ENCODE measurements at places on chromosomes 16 and 17.

DNA sequence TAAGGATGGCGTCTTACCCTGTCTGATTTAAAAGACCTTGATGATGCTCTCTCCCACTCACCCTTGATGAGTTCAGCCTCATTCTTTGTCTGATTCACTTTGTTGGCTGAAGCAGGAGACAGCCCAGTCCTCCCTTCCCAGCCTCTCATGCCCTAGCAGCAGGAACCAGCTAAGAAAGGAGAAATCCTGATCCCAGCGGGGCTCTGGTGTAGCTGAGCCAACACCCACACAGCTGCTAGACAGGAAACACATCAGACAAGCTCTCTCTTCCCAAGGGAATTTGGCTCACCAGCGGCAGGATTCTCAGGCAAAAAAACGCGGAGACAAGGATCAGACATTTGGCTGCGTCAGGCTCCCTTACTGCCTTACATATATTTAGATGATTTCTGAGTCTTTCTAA, 211.5 kb downstream of the CDH11 start:
- DNase-seq: no peak

DNA sequence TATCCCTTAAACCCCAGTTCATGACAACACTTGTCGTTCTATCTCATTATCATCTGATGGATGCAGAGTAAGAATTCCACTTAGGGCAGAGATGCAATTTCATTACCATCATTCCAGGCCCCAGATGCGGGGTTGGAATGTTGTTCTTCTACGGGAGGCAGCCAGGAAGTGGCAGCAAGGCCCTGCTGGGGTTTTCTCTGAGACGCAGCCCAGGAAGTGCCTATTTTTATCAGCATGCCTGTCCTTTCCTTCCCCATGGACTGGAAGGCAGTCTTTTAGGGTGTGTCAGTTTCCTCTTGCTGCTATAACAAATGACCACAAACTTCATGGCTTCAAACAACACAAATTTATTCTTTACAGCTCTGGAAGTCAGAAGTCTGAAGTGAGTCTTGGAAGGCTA, 246.6 kb upstream of the DYNLRB2 start:
- DNase-seq: no peak

DNA sequence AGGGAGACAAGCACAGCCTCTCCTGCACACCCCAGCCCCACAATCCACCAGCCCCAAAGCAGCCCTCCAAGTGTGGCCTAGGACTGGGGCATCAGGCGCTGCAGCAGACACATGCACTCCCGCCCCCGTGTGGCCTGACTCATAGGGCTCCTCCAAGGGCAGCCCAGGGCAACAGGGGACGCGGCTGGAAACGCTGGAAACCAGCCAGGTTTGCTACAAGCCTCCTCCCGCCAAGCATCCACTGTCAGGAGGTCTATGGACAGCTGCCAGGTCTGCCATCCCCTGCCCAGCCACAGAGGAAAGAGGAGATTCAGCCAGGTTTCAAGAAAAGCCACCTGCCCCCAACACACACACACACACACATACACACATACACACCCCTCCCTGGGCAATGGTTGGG, 25.8 kb downstream of the SRCIN1 start:
- DNase-seq: no peak

DNA sequence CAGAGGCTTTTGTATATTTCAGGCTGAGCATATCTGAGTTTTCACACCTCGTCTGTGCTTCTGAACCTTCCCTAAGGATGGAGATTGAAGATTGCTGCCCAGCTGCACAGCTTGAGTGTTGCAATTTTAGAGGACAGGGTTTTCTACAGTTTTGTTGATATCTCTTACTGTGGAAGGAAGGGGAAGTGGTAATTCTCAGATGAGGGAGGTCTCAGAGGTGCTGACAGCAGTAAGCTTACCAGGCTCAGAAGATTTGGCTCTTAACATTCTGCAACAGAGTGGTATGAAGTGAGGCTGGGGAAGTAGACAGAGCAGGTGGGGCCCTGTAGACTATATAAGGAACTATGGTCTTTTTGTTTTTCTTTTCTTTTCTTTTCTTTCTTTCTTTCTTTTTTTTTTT, 45.8 kb upstream of the ARHGAP17 start:
- DNase-seq: peak; percentile 68

DNA sequence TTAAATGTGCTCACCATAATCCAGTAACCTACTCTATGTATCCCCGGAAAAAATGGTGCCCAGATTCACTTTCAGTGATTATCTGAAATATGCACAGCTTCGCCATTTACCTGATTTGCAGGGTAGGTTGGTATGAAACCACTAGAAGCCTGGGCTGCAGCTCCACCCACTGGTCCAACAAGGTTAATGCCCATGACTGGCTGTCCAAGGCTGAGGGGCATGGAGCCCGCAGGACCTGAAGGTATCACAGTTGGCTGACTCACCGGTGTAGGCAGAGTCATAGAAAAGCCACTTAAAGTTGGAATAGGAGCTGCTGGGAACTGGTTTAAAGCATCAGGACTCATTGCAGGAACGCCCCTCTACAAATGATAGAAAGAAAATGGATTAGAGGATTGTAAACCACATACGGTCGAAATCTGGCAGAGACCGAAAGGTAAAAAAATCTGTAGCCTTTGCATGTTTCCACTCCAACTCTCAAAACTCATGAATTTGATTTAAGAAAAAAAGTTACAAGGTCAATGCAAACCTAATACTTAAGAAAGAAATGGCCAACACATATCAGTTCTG, 38.6 kb downstream of the SYNRG start:
- DNase-seq: peak; percentile 48

GRCh38 chr16:31696968-31697743, 169.5 kb downstream of the AHSP start:
- no peak for DNase-seq

DNA sequence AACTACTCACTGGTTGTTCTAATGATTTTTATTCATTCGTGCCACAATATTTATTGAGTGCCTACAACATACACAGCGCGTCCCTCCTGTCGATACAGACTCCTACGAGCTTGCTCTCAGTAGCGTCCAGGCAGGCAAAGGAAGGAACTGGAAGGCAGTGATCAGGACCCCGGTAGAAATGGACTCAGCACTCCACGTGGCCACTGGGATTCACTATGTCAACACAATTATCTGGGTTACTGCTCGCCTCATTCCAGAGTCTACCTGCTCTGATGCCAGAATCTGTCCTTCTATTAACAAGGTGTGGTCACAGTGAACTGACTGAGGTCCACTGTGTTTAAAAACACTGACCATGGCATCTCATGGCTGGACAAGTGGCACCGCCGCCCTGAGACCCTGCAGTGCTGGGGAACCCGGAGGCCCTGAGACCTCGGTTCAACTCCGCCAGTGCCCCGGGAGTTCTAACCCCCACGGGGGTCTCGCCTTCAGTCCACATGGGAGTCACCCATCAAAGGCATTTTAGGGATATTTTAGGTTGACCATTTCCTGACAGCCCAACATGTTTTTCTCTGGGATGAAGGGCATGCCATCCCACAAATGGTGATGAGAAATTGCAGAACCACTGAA, 71.4 kb downstream of the ZFHX3 start:
- DNase-seq: no peak

DNA sequence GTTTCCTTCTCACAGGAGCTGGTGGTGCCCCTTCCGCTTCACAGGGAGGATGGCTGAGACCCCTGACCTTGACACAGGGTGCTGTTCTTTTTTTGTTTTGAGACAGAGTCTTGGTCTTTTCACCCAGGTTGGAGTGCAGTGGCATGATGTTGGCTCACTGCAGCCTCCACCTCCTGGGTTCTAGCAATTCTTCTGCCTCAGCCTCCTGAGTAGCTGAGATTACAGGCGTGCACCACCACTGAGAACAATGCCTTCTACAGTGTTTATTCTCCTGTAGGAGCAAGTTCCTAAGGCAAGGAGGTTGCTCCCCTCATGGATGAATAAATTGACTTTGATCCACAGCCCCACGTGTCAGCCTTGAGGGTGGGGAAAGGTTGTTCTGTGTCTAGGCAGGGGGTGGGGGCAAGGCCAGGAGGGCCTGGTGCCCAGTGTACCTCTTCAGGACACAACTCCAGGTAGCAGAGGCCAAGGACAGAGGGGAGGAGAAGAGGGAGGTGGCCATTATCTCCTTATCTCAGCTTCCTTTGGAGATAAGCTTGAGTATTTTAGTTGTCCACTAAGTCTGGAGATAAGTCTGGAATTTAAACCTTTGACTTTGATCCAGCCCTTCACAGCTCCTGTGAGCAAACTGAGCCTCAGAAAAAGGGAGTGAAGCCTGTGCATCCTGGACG, 159.4 kb downstream of the SEC14L1 start:
- DNase-seq: no peak

DNA sequence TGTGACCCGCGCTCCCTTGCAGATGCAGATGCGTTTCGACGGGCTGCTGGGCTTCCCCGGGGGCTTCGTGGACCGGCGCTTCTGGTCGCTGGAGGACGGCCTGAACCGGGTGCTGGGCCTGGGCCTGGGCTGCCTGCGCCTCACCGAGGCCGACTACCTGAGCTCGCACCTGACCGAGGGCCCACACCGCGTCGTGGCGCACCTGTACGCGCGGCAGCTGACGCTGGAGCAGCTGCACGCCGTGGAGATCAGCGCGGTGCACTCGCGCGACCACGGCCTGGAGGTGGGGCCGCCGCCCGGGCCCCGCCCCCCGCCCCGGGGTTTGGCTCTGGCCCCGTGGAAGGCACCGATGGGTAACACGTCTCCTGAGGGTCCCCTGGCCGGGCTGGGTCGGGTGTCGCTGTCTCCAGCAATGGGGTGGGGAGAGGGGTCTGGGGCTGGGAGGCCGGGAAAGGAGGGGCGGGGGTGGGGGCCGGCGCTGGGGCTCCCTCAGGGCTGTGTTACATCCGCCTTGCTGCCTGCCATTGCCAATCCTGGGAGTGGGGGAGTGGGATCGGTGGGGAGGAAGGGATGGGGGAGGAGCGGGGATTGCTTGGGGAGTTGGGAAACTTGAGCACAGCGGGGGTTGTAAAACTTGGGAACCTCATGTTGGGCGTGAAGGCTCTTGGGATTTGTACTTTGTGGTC, 737 bp downstream of the NUDT16L1 start:
- peak; percentile 88 for DNase-seq

DNA sequence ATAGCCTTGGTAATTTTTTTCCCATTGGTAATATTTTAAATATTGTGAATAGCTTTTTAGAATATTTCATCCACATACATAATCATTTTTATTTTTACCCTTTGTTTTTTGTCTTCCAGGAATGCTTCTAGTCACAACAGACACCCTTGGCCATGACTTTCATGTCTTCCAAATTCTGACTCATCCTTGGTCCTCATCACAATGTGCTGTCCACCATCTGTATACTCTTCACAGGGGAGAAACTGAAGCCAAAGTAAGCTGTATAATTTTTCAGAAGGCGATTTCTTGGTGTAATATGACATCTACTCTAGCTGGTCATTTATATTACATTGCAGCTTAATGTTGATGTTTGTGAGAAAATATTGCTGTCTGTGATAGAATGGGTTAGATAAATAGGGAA, 269.4 kb downstream of the BCAS3 start:
- DNase-seq: no peak

DNA sequence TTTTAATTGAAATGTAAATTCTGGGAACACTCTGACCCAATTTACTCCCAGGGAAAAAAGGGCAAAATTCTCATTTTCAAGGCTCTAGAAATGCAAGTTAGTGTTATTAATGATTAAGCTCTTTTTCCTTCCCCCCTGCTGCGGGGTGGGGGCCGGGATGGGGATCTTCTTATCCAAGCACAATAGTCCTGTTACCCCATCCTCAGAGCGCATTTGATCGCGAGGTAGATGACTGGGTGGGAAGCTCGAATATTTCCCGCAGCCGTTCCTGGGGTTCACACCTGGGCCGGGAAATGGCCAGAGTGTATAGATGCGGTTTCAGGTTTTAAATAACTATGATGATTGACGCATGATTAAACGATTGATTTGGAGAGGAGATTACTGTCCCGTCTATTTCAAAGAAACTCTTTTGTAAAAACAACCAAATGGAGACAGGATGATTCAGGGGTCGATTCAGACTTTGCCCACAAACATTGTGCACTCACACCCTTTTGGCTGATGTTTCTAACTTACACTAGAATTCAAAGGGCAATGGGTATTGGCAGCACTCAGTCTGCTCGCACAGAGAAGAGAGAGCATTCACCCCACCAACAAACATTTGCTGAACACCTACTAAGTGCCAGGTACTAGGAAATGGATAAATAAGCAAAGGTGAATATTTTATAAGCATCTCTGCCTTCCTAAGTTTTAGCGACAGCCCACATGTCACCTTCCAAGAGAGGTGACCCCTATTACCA, 55.0 kb downstream of the SALL1 start:
- no peak for DNase-seq

DNA sequence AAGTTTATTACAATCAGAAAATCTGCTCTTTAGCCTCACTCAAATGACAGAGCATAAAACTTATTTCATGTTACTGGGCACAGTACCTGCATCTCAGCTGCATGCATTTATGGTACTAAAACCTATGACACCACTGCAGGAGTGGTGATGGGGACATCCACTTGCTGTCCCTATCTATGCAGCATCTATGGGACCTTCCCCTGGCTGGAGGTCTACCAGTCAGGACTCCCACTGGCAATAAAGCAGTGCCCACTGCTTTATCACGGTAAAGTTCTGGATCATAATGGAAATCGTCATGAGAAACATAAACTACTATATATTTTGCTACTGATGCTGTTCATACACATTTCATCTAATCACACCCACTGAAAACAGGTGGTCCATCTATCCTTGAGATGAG, 26.2 kb downstream of the NSMCE1 start:
- DNase-seq: no peak

DNA sequence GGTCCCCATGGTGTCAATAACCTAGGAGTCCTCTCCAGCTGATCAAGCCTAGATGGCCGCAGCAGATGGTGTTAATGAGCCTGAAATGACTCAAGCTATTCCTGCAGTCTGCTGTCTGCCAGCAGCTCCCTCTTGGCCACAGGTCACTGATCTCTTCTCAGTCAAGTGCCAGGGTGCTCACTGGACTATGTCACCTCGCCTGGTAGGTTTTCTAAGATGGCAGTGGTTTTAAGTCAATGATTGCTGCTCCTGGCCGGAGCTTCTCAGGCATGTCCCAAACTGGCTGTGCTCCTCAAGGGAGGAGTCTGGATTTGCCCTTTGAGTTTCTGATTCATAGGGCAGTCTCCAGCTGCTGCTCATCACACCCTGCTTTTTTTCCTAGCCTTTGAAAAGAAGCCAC, 58.6 kb upstream of the SHISA6 start:
- no peak for DNase-seq

- no peak for DNase-seq
Measured at GRCh38 chr17:41870627-41871026, 5.4 kb upstream of the KLHL11 start.
